ENCODE measurements at places on chromosomes 2 and 18.

DNA sequence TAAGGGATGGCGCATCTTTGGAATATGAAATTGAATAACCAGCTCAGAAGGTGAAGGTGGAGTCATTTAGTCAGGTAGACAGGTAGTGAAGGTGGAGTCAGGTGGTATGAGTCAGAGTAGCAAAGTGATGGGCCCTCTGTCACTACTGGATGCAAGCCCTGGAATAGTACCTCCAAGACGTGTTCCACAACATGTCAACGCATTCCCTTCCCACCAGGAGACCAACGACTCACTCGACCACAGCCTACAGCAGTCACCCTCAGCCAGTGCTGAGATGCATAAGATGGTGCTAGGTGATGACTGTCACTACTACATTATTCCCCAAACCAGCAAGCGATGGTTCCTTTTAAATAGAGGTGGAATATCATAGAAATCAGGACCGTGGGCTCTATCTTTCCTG is 6.8 kb downstream of the CPLX4 start:
- no peak for DNase-seq

DNA sequence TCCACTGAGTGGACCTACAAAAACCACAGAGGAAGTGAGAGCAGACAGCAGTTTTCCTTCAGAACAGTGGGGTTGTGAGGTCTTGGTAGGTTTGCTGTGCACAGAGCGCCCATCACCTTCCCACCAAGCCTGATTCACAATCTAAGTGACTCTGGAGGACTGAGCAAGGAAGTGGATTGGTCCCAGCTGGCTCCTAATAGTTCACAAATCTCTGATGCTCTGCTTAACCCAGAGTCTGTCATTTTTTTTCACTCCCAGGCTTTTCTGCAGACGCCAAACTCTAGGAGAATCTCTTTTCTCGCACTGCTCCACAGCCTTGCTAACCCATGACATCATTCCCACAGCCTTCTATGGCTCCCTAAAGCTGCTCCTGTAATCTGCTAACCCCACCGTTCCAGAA is 280.4 kb downstream of the C1D start:
- DNase-seq: no peak

- no peak for DNase-seq
Observed at GRCh38 chr2:58157754-58158153, 83.4 kb downstream of the FANCL start.

GRCh38 chr2:215409331-215410127 is 26.3 kb downstream of the FN1 start:
- DNase-seq: no peak

- no peak for DNase-seq
Observed at GRCh38 chr2:184689638-184690037, 91.3 kb downstream of the ZNF804A start.

- DNase-seq: no peak
Observed at GRCh38 chr2:42854207-42854818, 61.9 kb upstream of the HAAO start.

GRCh38 chr2:86298411-86299390 is 38.7 kb downstream of the REEP1 start:
- DNase-seq: no peak

DNA sequence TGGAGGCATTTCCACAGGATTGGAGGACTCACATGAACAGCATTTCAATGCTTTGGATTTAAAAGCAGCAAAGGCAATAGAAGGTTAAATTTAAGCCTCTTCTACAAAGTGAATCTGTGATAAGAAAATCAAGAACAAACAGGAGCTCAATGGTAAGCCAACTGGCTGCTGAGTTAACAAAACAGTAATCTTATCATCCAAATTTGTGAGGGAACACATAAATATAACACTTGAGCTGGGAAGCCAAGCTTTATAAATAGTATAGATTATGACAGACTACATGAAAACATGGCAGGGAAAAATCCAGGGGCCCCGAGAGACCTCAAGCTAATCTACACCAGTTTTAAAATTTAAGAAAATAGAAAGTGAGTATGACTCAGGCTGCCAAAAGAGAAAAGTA is 108.5 kb upstream of the PGAP1 start:
- DNase-seq: no peak

GRCh38 chr2:4673025-4673489 is 969.7 kb downstream of the DCDC2C start:
- DNase-seq: no peak

- no peak for DNase-seq
Observed at GRCh38 chr2:75846683-75847190, 136.0 kb upstream of the GCFC2 start.

- DNase-seq: no peak
Observed at GRCh38 chr2:200814917-200815316, 3.2 kb downstream of the BZW1 start.

DNA sequence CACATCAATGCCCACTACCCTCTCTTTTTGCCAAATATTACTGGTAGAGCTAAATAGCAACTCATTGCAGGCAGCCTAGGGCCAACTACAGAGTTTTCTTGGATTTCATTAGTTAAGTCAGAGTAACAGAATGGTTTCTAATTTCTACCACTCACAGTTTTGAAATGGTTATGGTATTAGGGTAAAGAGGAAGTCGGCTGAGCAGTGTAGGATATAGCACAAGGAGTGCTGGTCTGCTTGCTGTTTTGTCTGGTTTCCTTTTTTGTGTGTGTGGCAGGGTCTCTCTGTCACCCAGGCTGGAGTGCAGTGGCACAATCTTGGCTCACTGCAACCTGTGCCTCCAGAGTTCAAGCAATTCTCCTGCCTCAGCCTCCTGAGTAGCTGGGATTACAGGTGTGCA is 289.2 kb upstream of the CCDC68 start:
- DNase-seq: no peak

GRCh38 chr2:19786408-19787058 is 115.2 kb downstream of the TTC32 start:
- no peak for DNase-seq

GRCh38 chr18:9961041-9961440 is 47.2 kb downstream of the VAPA start:
- no peak for DNase-seq

DNA sequence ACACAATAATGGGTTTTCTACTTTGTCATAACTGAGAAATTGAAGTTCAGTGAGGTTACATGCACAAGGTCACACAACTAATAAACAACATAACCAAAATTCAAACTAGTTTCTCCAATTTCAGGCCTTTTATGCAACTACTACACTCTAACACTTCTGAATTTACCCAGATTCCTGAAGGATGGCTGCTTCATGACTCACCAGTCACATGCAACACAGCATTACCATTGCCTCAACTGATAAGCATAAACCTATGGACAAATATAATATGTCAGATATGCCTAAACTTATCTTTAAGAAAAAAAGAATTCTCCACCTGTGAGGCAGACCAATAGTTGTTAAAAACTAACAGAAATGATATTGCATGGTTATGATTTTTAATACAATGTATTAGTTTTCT is 586.5 kb upstream of the SLC8A1 start:
- DNase-seq: no peak

DNA sequence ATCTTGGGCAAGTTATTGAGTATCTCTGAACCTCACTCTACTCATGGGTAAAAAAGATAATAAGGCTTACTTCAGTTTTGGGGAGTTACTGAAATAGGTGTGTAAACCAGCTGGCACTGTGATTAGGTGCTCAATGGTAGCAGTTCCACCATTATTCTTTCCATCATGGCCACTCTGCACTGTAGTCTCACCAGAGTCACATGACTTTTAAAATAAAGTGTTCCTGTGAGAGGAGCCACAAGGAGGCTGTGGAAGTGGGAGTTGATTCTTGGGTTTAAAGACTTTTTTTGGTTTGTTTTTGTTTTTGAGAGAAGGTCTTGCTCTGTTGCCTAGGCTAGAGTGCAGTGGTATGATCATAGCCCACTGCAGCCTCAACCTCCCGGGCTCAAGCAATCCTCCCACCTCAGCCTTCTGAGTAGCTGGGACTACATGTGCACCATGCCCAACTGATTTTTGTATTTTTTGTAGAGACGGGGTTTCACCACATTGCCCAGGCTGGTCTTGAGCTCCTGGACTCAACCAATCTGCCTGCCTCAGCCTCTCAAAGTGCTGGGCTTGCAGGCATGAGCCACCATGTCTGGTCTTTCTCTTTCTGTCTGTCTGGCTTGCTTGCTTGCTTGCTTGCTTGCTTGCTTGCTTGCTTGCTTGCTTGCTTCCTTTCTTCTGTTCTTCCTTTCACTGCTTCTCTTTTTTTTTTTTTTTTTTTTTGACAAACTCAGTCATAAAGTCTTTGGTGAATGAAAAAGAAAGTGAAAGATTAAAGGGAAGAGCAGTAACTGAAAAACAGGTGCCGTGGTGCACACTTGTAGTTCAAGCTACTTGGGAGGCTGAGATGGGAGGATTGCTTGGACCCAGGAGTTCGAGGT is 21.2 kb upstream of the ACVR1 start:
- peak; percentile 31 for DNase-seq

DNA sequence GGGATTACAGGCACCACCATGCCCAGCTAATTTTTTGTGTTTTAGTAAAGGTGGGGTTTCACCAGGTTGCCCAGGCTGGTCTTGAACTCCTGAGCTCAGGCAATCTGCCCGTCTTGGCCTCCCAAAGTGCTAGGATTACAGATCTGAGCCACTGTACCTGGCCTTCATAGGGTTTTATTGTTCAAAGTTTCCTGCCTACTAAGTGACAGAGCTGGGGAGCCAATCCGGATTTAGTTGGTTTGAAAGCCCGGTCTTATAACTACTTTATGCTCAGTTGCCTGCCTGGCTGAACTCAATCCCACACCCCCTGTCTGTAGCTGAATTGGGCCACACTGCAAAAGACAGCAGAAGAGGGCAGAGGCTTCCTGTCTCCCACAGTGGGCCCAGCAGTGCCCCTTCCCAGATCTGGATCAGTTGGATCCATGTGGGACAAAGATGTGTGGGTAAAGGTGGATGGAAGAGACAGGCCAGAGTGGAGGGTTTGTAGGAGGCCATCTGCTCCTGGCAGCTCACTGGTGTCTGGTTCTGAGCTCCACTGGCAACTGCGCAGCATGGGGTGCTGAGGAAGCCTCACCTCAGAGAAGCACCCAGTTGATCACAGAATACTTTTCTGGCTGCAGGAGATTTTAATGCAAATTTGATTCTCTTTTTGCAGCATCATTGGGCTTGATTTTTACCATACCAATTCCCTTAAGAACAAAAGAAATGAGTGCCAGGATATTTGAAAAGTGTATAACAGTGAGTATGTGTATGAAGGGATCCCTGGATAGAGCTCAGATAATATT is 144.9 kb downstream of the DDX1 start:
- no peak for DNase-seq

- DNase-seq: no peak
Observed at GRCh38 chr2:104703669-104704068, 150.2 kb upstream of the POU3F3 start.

All from GM06990 (cell line).